Ovary (tissue), 10 donors: ENCODE measurements at places on chromosomes 7 and 10. TPM values are rescaled to one million over a fixed set of nuclear protein-coding genes. Genes with fewer than 3 reads are reported as not detected.

GRCh38 chr7:31735991-31736982 is 49.3 kb downstream of the PPP1R17 start:
- DNase-seq, result peak; percentile 43

- no peak for DNase-seq
These were observed 113.5 kb downstream of the LARP4B start for GRCh38 chr10:818010-818409.

- no peak for DNase-seq
These were observed 296.3 kb upstream of the ZMIZ1 start for GRCh38 chr10:78772486-78772885.

- DNase-seq, result no peak
These were observed 1.3 kb downstream of the TSPAN13 start for GRCh38 chr7:16754856-16755317.

- DNase-seq, result no peak
These were observed 6.8 kb upstream of the OPALIN start for GRCh38 chr10:96365571-96365970.

GRCh38 chr7:94584113-94584512 is 71.8 kb downstream of the SGCE start:
- DNase-seq, result no peak

DNA sequence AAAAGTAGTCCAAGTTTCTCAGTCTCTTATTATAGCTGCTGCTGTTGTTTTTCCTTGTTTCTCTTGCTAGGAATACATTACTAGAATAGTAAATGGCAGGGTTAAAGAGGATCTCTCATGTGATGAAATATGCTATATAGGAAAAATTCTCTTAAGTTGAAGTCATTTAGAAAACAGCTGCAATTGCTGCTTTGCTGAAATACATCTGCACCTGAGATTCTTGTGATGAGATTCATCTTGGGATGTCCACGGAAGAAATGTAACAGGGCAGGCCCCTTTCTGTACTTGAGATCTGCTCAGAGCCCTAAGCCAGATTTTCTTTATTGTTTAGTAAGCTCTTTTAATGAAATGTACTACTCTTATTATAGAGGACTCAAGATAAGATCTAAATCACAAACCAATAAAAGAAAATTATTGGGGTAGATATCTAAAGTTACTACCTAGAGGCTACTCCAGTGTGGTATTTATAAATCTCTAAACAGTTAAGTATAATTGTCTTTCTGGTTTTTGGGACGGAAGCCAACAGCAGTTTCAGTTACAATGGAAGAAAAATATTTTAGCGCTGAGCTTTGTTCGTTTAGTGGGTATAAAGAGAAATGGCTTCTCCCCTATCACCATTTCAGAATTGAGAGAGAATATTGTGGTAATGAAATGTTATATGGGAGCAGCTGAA is 701.5 kb downstream of the KCNMA1 start:
- no peak for DNase-seq

The TWNK gene
- total RNA-seq, result 13.0 TPM

DNA sequence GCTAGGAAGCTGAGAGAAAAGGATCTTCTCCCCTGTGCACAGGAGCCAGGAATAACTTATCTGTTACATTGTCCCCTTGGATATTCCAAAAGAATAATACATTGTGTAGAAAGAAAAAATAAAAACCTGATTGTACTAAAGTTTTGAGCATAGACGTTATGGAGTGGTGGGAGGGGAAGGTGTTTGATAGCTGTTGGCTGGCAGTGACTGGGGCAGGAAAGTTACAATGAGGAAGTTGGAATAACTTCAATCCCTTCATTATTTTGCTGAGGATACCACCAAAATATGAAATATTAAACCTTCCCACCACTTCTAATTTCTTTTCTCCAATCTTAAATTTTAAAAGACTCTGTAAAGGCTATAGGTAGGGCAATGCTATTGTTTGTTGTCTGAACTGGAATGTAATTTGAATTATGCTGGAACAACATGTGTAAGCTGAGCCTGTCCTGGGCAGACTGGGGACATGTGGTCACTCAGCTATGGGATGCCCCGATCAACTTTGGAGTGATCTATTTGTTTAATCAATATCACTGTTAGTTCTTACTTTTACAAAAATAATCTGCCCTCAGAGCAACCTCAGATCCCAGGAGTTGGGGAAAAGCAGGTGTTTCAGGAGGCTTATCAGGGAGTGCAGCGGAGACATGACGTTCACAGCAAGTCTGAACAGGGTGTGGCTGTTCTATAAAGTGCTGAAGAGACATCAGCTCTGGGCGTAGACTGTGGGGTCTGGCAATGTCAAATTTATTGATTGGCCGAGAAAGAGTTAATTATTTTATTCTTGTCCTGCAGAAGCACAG is 20.8 kb downstream of the CYP3A43 start:
- DNase-seq, result no peak

- DNase-seq, result no peak
These were observed 11.0 kb downstream of the SORBS1 start for GRCh38 chr10:95550073-95550672.

DNA sequence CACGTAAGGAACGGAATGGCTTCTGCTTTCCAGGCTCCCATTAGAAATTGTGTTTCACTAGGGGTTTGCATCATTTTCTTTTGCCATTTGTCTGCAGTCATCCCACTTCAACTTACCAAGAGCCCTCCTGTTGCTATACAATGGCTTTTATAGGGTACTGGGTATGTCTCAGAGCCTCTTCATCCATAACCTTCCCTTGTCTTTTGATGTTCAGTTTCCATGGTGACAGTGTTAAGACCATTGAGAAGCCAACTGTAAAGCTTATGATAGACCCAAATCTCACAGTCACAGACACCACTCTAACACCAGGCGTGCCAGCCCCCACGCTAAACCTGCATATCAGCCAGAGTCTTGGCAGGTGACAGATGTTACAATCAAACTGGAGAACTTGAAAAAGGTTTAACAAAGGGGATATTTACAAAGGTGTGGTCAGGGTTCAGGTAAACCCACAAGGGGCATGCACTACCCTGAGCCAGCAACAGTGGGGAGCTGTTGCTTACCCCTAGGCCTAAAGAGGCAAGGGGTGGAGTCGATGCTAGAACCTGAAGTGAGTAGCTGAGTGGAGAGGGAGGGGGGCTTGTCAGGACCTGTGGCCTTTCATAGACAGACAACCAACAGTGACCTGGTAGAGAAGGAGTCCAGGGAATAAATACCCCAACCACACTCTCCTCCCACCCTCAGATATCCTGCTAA is 53.2 kb upstream of the ABLIM1 start:
- no peak for DNase-seq

- no peak for DNase-seq
These were observed 8.2 kb downstream of the CNNM1 start for GRCh38 chr10:99337311-99337811.

The TEX47 gene
- total RNA-seq, result not detected

The ATOH7 gene
- total RNA-seq, result not detected

DNA sequence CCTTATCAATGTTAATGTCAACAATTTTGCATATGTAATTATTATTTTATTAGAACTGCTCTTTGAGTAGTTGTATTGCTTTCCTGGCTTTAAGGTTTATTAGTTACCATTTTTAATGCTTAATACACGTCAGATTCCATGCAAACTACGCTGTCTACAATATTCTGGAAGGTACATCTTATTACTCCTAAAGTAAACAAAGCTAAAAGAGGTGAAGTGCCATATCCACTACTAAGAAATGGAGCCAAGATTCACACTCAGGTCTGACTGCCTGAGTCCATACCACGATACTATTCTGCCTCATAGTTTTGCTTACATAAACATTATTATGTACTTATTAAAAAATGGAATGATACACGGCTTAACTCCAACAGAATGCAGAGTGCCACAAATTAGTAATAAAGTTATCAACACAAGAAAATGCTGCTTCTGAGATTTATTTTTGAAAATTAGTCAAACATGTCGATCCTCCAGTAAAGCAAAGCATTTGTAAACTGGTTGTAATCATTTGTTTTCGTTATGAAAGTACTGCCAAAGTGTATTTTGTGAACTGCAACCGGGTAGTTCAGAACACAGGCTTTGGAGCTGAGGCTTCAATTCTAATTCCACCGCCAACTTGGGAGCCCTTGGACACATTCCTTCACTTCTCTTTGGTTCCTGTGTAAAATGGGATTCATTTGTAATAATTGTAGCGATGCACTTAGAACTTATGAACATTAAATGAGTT is 1.1 kb upstream of the DMTF1 start:
- DNase-seq, result no peak

DNA sequence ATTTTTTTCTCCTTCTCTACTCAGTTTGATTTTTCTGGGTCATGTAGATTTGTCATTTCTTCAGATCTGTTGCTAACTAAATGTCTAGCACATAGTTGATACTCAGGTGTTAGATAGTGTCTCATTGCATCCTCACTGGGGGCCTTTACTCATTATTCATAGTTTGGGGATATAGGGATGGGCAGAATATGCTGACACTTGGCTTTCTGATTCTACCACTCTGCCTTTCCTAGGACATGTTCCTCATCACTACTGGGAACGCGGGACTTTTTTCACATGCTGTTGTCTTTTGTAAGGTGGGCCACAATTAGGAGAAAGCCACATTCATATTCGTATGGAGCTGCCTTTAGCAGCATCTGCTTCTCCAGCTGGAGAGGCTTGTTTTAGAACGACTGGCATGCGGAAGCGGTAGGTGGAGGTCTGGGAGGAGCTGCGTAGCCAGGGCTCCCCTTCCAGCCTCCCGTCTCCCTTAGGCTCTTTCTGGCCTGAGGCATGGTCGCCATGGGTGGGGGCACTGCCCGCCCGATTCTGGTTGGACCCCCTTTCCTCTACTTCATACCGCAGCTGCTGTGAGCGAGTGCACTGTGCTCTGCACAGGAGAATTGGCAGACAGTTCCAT is 78.8 kb downstream of the SND1 start:
- DNase-seq, result no peak

DNA sequence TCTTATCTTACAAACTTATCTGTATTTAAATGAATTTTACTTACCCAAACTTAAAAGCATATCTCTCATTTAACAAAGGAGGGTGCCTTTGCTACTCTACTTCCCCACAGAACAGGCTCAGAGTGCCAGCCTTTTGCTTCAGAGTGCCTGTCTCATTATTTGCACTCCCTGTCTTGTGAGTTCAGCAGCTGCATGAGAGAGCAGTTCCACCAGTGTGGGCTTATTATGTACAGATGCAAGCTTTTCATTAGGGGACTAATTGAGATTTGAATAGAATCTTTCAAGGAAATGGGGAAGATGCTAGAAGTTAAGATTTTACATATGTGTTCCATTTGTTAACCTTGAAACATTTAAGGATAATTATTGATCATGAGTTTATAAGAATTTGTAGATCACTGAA is 310.2 kb upstream of the LRRN3 start:
- no peak for DNase-seq

The EVX1 gene
- total RNA-seq, result not detected

DNA sequence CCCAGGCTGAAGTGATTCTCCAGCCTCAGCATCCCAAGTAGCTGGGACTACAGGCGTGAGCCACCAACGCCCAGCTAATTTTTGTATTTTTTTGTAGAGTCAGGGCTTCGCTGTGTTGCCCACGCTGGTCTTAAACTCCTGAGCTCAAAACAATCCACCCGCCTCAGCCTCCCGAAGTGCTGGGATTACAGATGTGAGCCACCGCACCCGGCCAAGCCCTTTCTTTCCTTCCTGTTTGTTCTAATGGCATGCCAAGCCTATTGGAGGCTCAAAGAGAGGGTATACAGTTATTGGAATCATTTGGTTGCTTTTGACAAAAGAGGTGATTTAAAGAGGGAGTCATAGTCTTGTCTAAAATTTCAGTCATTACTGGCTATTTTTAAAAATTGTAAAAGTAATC is 46.0 kb upstream of the TRIM8 start:
- DNase-seq, result no peak

The FGFR2 gene
- 52.2 TPM for total RNA-seq

The GJD4 gene
- total RNA-seq, result not detected

The DPCD gene
- total RNA-seq, result 17.9 TPM
